Stimulated activated CD4-positive, alpha-beta T cell treated with anti-CD3 and anti-CD28 coated beads, Interleukin-1b, Interleukin-23, amount 100 ng/mL, for 24 hours (primary cell): ENCODE measurements at places on chromosomes 11 and 22.
A peak's percentile ranks its signal among the peaks of the same experiment; 100 is the strongest.

- no peak for DNase-seq
Observed at GRCh38 chr11:125532668-125533067, 36.6 kb upstream of the FEZ1 start.

DNA sequence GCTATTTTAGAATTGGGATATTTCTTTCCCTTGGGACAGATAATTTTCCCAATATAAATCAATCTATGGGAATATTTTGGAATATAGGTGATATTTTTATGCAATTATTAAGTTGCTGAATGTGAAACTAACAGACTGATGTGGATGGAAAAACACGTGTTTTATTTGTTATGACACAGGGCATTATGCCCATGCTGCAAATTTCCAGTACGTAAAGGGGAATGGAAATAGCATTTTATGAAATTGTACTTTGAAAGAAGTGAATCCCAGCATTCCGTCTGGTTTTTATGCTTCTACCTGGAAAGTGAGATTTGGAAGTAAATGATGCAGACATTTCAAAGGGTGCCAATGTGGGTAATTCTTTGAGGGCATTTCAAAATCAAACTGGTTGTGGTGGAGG, 142.7 kb downstream of the PARVA start:
- DNase-seq = no peak

GRCh38 chr22:44753189-44754042, 1.0 kb downstream of the ARHGAP8 start:
- no peak for DNase-seq

DNA sequence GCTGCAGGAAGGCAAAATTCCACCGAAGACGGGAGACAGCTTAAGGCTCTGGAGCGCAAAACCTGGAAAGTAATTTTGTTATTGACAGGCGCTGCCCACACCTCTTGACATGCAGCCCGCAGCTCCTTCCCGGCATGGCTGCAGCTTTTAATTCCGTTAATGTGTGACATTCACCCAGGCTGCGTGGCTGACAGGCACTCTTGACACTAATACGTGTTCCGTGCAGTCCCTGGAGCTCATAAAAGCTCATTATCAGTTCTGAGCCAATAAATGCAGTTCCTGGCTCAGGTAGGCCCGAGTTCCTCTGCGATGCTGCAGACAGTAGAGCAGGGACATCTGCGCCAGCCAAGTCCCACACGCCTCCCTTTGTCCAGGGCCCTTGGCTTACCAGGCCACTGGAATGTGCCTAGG, 34.8 kb downstream of the TSPAN18 start:
- DNase-seq = no peak

DNA sequence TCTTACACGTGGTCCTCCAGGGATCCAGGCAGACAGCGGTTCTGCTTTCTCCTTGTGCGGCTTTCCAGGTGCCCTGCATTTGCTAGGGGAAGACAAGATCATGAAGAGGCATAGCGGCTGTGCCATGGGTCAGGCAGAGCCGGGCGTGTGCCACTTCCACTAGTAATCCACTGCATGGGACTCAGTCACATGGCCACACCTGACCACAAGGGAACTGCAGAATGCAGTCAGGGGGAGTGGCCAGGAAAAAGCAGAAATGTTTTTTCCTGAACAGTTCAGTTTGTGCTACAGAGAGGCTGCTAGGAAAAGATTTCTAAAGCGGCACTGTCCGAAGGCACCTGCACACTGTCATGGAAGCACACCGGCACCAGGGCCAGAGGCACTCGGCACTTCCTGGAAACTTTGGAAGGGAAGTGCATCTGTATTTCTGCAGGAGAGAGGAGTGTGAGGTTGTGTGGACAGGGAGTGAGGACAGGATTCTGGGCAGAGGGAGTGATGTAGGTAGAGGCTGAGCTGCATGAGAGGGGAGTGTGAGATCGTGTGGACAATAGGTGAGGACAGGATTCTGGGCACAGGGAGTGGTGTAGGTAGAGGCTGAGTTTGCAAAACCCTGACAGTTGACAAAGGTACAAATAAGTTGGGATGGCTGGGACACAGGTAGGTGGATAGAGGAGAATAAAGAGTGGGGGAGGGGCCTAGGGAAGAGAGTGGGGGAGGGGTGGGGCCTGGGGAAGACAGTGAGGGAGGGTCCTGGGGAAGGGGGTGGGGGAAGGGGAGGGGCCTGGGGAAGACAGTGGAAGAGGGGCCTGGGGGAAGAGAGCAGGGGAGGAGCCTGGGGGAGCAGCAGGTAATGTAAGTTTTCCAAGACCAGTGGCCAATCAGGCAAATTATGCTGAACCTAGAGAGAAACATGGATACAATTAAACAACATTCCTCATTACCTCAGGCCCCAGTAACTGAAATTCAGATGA, 1436.3 kb downstream of the TBC1D22A start:
- DNase-seq = no peak

DNA sequence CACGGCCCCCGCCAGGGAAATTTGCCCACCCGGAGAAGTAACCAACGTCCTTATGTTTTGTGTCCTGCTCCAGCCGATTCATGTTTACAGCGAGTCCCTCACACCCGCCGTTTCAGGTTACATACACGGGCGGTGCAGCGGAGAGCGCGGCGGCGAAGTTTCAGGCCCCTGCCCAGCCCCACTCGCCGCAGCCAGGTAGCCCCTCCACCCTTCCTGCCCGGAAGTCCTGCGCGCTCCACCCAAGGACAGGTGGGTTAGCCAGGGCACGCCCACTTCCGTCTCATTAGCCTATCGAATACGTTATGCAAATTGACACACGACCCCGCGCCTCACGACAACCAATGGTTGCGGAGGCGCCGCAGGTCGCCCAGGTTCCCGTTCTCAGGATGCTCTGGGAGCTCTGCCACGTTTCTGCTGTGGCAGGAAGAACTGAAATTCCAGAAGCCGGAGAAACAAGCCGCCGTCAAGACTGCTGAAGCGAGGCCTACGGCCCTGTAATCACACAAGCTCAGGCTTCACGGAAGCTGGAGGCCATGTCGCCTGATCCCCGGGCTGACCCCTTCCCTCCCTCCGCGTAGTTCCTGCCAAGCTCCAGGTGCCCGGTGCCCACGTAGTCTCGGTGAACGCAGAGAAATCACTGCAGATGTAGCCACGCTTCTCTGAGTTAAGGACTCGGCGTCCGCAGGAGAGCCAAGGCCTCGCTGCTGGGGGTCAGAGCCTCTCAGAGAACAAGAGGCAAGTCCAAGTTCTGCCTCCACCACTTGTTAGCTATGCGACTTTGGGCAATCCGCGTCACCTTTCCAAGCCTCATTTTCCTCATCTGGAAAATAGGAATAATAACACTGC, 22.4 kb upstream of the MYH9 start:
- DNase-seq = peak; percentile 20
